ENCODE measurements at places on chromosomes 5 and 9.

GRCh38 chr9:35659340-35659739, 1.2 kb downstream of the CCDC107 start:
- DNase-seq: no peak

GRCh38 chr9:104075801-104076753, 18.0 kb upstream of the SMC2 start:
- DNase-seq: no peak

DNA sequence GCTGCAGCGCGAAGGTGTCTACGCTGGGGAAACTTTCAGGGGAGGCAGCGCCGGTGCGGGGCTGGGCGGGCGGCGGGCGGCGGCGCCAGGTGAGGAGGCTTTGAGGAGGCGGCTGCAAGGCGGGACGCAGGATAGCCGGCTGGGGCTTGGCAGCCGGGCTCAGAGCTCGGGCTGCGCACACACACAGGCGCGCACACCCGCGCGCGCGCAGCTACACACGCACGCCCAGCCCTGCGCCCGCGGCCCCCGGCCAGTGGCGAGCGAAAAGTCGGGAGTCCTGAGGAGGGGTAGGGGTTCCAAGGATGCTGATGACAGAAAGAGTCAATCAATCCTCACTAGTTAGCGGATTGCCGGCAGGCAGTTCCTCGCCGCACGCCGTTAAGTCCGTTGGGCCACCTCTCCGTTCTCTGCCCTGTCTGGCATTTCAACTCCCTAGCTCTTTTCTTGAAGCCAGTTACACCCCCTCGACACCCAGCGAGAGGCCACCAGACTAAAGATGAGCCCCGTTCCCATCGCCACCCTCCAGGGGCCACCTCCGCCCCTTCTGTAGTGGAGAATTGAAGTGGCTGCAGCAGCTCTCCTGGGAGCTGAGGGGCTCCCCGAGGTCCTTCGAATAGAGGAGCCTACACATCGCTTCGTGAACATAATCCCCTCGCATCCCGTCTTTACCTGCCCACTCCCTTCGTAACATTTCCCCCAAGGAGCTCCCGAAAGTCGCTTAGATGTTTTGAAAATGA, 1640.3 kb upstream of the C9orf72 start:
- no peak for DNase-seq

DNA sequence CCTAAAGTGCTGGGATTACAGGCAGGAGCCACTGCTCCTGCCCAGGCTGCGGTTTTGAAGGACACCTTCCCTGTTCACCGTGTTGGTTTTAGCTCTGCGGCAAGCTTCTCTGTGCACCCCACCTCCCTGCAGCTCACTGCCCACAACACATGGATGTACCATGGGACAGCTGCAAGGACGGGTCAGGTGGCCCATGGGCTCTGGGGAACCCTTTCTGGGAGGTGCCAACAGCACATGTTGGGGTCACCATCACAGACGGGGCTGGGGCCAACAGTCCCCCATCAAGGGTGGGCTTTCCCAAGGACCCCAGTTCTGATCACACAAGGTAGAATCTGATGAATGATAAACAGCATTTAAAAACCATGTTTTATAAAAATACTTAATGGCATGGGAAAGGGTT, 7.5 kb downstream of the EXD3 start:
- DNase-seq: no peak

- DNase-seq: no peak
These were observed 50.1 kb upstream of the RETREG1 start for GRCh38 chr5:16666883-16667398.

- no peak for DNase-seq
These were observed 371.8 kb upstream of the RGMB start for GRCh38 chr5:98401656-98402055.

DNA sequence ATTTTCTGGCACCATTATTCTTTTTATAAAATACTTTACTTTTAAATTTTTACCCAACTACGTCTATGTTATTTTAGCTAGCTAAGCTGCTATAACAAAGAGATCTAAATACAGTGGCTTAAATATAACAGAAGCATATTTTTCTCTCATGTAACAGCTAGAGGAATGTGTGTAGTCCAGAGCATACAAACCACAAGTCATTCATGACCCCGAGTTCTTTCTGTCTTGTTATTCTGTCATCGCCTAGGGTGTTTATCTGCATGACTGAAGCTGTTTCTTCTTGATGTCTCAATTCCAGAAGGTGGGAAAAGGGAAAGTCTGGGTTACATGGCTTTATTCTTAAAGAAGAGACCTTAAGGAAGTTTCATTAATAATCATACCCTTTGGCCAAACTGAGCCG, 136.9 kb upstream of the RFX3 start:
- no peak for DNase-seq

- DNase-seq: no peak
These were observed 11.6 kb upstream of the SFXN1 start for GRCh38 chr5:175466700-175467318.

DNA sequence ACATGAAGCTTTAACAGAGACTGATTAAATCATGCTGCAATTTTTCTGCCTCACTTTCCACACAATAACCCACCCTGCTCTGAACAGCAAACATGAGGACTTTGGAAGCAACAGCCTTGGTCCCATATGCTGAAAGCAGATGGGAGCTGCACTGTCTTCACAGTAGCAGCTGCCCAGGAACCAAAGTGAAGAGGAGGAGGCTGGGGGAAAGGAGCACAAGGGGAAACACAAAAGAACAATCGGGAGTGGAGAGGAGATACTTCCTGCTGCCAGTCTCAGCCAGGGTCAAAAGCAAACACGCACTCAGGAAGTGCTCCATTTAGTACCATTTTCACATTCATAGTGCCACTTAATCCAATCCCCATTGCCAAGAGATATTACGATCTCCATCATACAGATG, 183.3 kb upstream of the PUM3 start:
- DNase-seq: no peak

DNA sequence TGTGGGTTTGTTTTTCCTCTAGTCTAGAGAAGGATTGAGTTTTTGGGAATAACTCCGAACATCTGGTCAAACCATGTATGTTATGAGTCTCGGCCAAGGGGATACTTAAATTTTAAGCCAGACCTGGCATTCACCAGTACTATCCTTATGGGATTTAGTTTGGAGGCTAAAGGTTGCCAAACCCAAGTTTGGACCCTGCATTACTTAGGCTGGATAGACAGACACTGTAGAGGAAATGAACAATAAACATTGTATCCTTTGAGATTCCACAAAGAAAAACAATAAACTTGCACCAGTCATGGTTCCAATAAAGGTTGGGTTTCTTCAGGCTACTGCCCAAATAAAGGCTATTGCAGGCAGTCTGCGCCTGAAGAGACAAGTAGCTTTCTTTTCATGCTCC, 296.7 kb upstream of the MEF2C start:
- DNase-seq: no peak

- DNase-seq: no peak
These were observed 243.7 kb downstream of the CWC27 start for GRCh38 chr5:65012301-65012892.

DNA sequence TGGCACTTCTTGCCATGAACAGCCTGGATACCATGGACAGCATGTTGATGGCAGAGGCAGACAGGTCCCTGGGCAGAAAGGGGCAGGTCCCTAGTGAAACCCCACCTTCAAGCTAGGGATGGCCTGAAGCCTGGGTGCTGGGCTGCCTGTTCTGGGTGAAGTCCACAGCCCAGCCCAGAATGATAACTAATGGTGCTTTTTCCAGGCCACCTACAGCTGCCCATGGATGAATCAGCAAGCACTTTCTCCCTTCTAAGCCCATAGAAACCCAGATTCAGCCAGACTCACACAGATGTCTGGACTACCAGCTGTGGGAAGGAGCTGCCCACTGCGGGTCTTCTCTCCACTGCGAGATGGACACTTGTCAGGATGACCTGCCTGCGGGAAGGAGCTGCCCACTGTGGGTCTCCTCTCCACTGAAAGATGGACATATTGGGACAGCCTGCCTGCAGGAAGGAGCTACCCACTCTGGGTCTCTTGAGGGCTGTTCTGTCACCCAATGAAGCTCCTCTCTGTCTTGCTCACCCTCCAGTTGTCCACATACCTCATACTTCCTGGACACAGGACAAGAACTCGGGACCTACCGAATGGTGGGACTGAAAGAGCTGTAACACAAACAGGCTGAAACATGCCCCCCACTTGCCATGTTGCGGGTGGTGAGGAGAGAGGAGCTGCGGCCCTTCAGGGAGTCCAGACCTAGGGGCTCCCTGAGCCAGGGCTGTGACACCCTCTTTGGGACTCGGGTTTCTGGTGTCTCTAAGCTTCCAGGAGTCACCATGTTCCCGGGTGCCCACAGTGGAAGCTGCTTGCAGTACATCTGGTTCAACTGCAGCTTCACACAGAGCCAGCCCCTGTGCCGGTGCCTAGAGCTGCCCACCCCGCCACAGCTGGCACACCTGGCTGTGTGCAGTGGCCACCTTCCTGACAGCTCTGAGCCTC, 60.7 kb upstream of the SYNPO start:
- DNase-seq: no peak

DNA sequence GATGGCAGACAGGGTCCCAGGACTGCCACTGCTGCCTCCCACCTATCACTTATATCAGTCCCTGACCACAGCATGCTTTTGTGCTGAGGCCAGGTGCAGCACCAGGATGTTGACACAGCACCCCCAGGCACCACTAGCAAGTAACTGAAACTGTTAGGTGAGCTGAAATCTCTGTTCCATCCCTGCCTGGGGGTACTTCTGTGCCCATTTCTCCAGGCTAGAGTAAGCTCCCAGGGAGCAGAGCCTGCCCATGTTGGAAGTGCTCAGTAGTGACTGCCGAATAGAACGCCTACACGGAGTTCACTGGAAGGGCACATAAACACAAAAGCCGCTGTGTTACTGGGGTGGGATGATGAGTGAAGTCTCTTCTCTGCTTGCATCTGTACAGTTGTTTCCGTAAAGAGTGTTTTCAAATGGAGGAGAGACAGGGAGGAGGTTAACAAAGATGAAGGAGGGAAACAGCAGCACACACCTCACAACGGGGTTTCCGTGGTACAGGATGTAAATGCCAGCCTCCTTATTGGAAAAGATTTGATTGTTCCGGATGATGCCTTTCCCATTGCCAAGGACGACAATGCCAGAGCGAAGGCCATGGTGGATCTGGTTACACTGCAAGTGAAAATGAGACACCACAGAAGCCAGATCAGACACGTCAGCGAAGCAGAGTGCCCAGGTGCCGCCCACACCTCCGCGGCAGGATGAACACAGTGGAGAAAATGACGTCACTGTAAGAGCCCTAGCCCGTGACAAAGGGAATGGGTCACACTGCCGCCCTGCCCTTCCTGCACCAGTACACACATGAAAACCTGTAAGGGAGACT, 43.1 kb downstream of the POLR1E start:
- DNase-seq: peak; percentile 79

DNA sequence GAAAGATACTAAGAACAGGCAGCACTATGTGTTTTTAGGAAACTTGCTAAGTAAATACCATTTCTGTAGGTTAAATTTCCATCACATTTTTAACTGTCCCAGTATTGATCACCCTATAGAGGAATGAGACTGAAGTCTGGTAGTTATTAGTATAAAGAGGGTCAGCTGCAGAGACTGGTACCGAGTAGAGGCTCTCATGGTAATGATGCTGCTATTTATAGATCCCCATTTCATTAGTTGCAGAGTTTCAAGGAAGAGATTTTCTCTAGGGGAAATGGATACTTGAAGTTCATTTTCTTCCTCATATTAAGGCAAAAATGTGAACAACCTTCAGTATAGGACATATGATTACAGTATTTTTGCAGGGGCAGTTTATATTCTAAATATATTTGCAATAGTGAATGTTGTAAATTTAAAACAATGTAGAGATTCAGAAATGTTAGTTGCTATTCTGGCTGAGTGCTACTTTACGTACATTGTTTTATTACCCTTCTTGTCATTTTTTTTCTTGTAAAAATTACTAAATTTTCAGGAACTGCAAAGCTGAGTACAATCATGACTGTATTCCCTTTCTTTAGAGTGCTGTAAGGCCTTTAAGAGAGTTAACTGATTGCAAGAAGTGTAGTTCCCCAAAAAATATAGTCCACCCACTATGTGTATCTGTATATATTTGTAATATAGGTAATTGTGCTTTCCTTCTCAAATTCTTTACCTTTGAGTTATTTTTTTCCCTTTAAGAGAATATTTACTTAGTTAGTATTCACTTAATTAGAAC, 14.7 kb downstream of the PBX3 start:
- DNase-seq: no peak
